Globus pallidus (tissue), 1 donor: ENCODE measurements at places on chromosomes 16 and 17.

- no peak for DNase-seq
Observed at GRCh38 chr17:53058031-53058430, 764.7 kb upstream of the KIF2B start.

DNA sequence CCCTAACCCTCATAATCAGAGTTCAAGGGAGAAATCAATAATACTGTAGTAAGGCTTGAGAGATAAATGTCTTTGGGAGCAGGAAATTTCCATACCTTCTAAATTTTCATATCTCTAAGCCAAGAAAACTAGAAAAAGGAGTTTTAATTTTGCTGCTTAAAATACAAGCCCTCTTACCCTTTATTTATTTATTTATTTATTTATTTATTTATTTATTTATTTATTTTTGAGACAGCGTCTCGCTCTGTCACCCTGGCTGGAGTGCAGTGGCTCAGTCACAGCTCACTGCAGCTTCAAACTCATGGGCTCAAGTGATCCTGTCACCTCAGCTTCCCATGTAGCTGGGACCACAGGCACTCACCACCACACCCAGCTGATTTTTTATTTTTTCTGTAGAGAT lies 69.0 kb upstream of the GNAO1 start:
- DNase-seq, result no peak

DNA sequence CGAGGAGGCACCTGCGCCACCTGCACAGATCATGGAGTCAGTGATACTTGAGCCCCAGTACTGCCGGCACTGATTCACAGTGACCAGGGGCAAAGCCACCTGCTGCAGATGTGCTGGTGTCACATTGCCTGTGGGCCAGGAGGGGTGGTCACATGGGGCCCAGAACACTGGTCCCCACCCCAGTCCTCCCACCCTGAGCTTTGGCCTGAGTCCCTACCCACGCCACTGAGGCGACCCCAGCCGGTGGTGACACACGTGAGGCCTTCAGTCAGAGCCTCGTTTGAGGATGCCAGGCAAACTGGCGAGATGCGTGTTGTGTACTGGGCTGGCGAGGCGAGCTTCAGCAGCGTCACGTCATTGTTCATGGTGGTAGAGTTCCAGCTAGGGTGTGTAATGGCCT lies 1.5 kb downstream of the CTRL start:
- DNase-seq, result no peak

DNA sequence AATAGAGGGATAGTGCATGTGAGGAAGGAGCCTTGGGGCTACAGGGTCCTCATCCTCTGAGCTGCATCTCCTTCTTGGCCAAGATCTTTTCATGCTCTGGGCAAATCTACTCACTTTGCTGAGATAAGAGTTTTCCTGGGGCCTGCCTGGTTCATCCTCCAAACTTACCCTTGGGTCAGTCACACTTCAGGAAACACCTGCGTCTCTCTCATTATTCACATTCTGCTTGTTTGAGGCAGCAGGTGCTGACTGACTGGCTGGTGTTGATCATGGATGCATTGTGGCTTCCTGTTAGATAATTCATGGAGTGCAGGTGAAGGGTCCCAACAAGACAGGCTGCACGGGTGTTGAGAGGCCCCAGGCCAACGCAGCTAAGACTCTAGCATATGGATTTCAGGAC lies 162.6 kb downstream of the SALL1 start:
- no peak for DNase-seq

DNA sequence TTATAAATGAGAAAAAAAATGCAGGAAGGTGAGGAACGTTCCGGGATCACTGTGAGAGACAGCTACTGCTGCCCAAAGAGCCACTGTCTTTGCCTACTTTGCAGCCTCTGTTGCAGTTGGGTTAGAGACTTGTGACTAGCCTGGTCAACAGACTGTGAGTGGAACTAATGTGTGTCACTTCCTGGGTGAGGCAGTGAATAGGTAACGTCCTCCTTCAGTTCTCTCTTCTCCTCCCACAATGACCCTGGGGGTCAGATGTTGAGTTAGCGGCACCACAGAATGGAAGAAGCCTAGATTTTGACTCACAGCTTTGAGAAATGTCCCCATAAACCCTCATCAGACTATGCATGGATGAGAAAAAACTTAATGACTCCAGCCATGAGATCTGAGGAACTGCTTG lies 5.2 kb downstream of the C16orf46 start:
- DNase-seq, result no peak

DNA sequence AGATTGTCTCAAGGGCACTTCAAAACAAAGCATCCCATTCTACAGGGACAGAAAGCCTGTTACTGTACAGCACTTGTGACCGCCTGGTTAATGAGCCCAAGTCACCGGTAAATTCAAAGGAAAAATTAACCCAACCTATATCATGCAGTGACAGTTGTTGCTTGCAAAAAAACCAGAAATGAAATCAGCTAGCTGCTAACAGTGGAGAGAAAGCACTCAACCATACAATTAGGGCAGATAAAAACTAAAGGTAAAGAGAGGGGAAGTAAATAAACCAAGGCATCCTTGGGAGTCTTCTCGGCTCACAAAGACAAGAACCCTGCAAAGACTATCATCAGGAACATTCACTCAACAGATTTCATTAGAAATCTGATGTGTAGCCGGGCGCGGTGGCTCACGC lies 5.9 kb downstream of the RETREG3 start:
- DNase-seq, result no peak

DNA sequence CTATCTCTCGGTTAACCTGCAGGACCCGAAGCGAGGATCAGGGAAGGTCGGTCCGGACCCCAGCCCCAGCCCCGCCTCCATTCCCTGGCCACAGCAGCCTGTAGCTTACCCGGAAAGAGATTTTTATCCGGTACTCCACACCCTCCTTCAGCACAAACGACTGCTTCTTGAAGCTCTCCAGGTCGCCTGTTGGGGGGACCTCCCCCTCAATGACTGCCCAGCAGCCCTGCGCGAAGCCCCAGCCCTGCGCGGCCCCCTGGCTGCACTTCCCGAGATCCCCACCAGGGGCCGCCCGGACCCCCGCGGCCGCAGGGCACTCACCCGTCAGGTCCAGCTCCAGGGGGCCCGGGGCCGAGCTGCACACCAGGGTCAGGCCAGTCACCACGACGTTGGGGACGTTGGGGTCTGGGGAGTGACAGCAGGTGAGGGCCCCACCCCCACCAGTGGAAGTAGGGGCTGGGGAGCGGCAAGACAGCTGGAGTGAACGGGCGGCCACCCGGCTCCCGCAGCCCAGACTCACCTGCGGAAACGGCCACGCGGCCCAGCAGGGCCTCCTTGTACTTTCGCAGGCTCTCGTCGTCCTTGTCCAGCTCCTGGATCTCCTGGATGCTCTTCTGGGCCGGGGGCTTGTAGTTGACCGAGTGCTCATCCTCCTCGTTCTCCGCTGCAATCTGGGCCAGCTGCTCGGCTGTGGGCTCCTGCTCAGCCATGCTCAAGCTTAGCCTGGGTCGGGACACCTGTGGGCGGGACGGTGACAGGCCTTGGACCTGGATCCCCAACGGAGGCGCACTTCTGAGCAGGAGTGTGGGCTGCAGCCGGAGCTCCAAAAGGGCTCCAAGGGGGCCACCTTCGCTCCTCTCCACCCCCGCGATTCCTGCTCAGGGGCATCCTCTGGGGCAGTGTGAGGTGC lies 1.7 kb downstream of the ARHGDIA start:
- no peak for DNase-seq
